Mucosa of descending colon (tissue), 3 donors: ENCODE measurements at places on chromosomes 3 and 15. TPM values are rescaled to one million over a fixed set of nuclear protein-coding genes. Genes with fewer than 3 reads are reported as not detected.

GRCh38 chr3:53137835-53138446, 7.7 kb upstream of the RFT1 start:
- no peak for DNase-seq

- DNase-seq, result no peak
Observed at GRCh38 chr3:147699175-147699838, 290.1 kb downstream of the ZIC1 start.

DNA sequence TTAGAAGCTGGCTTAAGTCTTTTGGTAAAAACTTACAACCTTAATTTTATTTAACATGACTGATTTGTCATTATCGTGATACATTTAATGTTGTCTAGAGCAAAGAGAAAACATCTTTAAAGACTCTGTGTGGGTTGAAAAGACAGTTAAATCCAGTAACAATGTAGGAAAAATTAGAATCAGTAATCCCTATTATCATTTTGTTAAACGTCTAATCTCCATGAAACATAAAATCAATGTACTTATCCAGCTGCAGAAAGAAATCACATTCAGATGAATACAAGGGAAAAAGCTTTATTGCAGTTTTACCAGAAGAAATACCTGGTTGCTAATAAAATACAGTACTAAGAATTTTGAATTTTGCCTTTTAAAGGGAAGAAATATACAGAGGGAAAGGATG, 21.2 kb upstream of the SETMAR start:
- DNase-seq, result no peak

- no peak for DNase-seq
Observed at GRCh38 chr3:8204853-8205650, 296.6 kb upstream of the LMCD1 start.

DNA sequence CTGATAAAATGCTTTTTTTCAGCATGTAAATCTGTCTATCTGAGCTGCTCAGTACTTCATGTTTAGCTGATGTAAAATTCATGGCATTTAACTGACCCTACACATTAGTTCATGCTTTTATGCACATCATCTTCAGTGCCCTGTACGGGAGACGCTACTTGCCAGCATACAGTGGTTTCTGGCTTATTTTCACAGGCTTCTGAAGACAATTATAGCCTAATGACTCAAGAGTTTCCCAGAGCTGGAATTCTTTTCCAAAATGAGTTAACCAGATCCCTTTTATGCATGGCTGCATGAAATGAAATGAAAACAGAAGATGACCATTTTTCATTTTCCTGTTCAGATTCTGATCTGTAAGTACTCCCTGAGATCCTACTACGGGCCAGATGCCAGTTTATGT, 1061.5 kb downstream of the ROBO2 start:
- no peak for DNase-seq

DNA sequence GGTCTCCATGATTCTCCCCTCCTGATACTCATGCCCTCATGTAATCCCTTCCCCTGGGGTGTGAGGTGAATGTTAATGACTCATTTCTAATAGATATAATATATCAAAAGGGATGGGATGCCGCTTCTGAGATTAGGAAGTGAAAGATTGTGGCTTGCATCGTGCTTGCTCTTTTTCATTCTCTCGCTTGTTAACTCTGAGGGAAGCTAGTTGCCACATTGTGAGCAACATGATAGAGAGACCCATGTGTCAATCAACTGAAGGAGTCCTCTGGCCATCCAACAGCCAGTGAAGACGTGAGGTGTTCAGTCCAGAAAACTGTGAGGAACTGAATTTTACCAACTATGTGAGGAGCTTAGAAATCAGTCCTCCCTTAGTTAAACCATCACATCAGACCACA, 28.9 kb upstream of the DRD3 start:
- no peak for DNase-seq

GRCh38 chr3:365268-365667, 168.7 kb downstream of the CHL1 start:
- DNase-seq, result no peak

GRCh38 chr3:144128108-144128892, 156.7 kb downstream of the DIPK2A start:
- DNase-seq, result no peak

DNA sequence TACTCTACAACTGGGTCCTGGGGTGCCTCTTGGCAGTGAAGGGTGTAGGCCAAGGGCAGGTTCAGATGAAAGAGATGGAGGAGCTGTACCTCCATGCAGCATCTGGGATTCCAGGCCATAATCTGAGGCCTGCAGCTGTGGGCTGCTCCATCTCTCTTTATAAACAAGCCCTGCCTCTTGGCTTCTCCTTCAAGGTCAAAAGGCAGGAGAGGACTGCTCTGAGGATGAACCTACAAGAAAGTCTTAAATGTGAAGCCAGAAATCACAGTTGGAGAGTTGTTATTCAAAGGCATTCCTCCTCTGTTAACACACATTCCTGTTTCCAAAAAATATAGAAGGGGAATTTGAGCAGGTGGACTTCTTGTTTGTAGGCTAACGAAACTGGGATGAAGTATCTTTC, 355.5 kb downstream of the NTRK3 start:
- no peak for DNase-seq

DNA sequence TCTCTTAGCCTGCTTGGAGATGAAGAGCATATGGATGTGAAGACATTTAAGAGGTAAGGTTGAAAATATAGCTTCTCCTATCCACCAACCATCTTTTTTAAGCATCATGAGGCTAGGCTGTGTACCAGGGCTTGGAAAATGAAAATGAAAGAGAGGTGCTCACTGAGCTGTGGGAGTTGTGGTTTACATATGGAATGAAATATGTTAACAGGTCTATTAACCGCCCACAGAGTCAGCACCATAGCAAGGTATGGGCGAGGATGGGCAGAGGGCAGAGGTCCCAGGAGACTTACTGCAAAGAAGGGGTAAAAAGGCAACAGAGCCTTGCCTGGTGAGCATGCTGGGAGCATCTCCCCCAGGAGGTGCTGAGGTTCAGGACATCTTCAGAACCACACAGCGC, 273.1 kb downstream of the GABRG3 start:
- no peak for DNase-seq

GRCh38 chr3:32285891-32286290, 47.4 kb downstream of the CMTM8 start:
- DNase-seq, result no peak

DNA sequence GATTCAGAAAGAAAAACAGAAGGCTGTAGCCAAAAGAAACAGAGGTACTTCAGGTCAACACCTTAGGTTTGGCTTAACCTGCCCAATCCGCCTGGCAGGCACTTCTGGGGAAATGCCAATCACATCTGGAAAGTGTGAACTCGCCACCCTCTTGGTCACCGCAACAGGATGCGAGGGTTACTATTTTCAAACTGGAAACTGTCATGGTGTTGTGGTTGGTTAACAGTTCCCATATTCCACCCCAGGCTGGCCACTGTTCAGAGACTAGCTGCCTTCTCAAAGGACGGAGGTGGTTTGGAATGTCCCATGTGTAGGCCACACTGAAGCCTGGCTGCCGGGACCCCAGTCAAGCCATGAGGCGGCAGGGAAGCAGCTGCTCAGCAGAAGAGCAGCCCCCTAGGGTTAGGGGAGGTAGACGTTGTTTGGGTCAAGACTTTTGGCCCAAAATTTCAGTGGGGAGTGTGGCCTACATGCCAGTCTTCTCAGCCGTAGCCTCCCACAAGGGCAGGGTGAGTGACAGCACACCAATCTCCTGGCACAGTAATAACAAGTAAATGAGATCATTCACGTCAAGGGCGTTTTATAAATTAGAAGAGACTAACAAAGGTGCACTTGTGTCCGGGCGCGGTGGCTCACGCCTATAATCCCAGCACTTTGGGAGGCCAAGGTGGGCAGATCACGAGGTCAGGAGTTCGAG, 54.6 kb downstream of the UMPS start:
- no peak for DNase-seq

DNA sequence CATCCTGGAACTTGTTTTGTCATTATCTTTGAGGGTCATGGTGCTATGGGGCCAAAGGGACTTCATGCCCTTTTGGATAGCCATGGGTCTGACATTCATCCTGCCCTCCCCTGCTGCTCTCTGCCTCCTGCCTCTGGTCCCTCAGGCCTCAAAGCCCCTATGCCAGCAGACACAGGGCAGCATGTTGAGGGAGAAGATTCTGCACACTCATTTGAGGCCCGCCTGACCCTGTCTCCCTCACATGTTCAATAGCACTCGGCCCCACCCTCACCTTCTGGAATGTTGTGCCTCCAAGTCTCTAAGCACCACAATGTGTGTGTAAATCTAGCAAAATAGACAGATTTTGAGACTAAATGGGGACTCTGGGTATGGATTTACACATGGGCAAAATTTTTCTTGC, 178.7 kb upstream of the ANKRD28 start:
- DNase-seq, result no peak

DNA sequence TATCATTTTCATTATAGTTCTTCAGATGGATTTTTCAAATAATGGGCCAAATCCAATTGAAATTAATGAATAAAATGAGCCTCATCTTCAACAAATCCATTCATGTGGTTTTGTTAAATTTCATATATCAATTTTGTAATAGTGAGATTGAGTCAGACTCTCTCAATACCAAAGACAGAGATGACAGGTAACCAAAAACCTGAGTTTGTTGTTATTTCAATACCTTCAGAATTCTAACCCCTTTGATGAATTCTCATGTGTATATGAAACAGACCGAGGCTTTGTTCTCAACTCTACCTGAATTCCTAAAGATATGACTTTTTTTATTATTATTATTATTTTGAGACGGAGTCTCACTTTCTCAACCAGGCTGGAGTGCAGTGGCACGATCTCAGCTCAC, 92.8 kb downstream of the FOXP1 start:
- DNase-seq, result no peak

- no peak for DNase-seq
Observed at GRCh38 chr15:68420186-68420684, 11.7 kb downstream of the ITGA11 start.

GRCh38 chr3:71585131-71585530, 1.6 kb upstream of the FOXP1 start:
- DNase-seq, result no peak

GRCh38 chr3:124234852-124235252, 242.9 kb upstream of the ROPN1 start:
- no peak for DNase-seq

DNA sequence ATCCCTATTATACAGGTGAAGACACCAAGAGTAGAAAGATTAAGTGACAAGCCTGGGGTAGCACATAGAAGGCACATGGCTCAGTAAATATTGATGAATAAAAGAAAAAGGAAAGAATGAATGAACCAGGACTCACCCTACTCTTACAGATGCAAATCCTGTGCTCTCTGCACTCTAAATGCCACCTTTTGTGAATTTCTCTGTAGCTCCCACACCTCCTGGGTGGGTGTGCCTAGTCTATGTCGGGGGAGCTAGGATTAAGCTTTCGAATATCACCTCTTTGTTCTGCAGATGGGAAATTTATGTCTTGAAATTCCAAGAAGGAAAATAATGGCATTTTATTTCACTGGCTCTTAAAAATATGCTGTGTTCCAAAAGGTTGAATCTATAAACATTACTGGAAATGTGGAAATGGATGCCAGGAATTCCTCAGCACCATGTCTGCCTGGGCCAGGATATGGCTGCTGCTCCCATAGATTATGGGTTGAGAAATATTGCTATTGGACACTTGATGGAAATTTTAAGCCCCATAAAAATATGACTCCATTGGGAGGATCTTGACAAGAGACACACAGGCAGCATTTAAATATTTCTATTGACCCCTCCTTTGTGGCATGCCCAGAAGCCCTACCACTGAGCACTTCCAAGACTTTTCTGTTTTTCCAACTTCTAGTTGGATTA, 43.3 kb downstream of the CCNB2 start:
- DNase-seq, result no peak

The COL8A1 gene
- total RNA-seq, result 3.8 TPM

The A4GNT gene
- not detected for total RNA-seq

The MEGF11 gene
- total RNA-seq, result 0.19 TPM

The CYFIP1 gene
- total RNA-seq, result 139 TPM

The RAB27A gene
- total RNA-seq, result 56.7 TPM

The PRTG gene
- total RNA-seq, result 0.78 TPM

The RBPMS2 gene
- total RNA-seq, result 3.5 TPM

The ITIH4 gene
- total RNA-seq, result 4.3 TPM

The ALDH1L1 gene
- total RNA-seq, result 14.3 TPM

The HEXA gene
- total RNA-seq, result 105 TPM

The WDR76 gene
- total RNA-seq, result 8.0 TPM
